ENCODE measurements at places on chromosomes 5 and 9.

- no peak for DNase-seq
Observed at GRCh38 chr5:1401536-1402138, 43.6 kb downstream of the SLC6A3 start.

DNA sequence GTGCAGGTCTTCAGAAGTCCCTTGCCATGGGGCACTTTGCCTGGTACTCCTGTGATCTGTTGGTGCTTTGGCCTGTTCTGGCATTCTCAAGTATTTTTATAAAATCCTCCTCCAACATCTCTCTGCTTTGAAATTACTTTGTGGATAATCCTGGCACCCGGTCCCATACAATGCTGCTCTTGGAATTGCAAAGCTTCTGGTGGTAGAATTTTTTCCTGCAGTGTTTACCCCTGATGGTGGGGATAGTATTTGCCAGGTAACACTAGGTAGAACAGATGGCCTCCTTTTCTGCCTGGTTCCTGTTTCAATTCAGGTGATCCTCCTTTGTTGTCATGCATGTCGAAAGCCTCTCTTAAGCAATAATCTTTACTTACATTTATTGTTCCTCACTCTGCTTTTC is 109.8 kb upstream of the ATP10B start:
- no peak for DNase-seq

GRCh38 chr5:1176473-1177391 is 24.7 kb upstream of the SLC6A19 start:
- no peak for DNase-seq

DNA sequence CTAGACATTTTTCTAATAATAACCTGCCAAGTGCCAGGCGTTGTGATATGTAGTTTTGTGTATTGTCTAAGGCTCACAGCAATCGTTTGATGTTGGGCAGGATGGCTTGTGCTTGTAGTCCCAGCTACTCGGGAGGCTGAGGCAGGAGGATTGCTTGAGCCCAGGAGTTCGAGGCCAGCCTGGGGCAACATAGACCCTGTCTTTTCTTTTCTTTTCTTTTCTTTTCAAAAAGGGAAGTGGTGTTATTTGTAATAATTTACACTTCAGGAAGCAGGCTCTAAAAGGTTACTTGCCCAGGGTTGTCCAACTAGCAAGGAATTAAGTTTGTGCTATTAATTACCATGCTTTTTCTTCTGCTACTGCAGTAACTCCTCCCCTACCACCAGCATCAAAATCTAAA is 3.2 kb downstream of the ZNF131 start:
- no peak for DNase-seq

GRCh38 chr5:179974246-179974945 is 66.7 kb upstream of the TBC1D9B start:
- DNase-seq: no peak

- DNase-seq: no peak
Observed at GRCh38 chr5:52392321-52392720, 395.4 kb upstream of the ITGA1 start.

DNA sequence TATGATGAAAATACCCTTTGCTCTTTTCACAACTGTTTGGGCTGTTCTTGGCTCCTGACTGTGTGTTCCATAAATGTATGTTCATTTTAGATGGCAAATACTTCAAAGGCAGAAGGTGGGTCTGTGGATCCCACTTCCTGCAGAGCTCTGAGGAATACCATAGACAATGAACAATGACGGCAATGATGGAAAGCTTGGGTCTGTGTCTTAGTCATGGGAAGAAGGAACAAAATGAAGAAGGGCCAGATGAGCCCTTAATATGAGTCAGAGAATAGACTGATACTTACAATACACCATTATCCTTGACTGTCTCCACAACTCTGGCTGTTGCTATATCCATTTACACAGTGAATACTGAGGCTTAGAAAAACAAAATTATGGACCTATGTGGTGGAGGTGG is 126.0 kb downstream of the SLIT3 start:
- DNase-seq: no peak

GRCh38 chr9:93057703-93058354 is 672 bp upstream of the SUSD3 start:
- no peak for DNase-seq

DNA sequence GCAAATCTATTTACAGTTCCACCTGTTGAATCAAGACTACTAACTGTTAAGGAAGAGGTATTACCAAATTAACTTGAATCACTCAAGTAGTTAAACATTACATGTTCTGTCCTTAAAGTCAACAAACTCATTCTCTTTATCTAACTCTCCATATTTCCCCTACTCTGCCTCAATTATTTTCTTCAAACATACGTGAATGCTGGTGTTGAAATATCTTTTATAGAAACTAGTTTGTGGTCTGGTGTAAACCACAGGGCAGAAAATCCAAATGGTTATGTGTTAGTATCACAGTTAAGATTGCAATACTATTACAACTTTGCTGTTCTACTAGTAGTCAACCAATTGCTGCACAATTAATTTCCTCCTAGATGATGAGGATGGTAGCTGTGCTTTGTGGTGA is 603.5 kb downstream of the KCTD16 start:
- no peak for DNase-seq

DNA sequence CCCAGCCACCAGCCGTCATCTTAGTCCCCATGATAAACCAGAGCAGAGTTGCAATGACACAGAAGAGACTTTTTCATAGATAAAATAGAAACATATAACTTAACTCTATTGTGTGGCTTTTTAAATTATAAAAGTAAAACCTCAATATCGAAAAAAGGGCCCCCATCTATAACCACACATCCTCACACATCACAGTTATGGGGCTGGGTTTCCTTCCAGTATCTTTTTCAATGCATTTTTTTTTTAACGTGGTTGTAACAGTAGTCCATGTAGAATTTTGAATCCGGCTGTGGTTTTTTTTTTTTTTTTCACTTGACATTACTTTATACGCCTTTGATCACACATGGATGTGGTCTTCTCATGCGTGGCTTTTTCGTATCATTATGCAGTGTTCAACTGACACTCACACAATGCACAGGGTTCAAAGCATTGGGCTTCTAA is 77.4 kb downstream of the CFAP77 start:
- no peak for DNase-seq

DNA sequence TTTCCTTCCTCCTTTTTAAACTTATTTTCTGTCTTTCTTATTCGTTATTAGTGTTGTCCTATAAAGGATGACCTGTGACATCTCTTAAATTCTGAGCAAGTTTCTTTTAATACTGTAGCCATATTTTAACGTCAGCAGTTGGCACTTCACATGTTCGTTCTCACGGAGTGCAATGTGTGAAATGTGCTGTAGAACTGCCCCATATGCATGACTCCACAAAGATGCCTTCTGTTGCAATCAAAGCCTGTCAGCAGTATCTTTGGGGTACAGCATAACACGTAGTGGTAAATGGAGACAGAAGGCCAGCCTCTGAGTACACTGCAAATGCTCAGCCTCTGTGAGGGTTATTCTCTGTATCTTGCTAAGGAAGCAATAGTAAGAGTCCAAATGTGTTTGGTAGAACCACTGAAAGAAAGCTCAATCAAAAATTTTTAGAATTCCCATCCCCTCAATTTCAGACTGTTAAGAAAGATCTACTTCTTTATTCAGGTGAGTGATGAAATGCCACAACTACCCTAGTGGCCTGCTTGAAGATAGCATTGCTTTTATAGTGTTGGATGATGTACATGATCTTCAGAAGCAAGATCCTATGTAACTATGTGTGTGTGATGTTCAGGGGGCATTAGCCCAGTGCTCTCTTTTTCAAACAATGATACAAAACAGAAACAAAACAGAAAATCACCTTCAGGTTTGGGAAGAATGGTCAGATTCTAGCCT is 277.7 kb downstream of the TMEM167A start:
- no peak for DNase-seq

GRCh38 chr5:91329283-91329682 is 53.8 kb downstream of the ARRDC3 start:
- no peak for DNase-seq

GRCh38 chr5:107900721-107901120 is 230.0 kb upstream of the EFNA5 start:
- DNase-seq: no peak

DNA sequence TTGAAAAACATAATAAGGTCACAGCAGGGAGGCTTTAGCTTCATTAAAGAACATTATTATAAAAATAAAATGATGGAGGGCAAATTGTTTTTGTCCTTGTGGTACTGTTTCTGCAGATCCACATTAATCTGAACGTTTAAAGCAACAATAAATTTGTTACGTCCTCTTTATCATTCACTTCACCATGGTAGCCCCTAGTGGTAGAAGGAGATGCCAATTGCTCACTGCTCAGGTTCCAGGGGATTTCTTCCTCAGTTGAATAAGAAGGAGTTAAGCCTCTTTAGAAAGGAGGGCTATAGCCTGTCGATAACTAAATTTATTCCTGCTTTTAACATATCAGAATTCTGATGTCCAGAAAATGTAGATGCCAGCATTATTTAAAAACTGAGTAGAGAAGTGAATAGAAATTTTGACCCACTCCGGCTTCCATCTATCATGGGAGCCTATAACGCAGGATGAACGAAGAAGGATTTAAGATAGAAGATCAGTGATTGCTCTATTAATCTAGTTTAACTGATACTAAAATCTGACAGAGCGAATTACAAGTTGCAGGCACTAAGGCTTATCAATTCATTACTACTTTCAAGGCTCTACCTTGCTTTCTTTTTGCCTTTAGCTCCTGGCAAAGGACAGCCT is 692.3 kb downstream of the PTPRD start:
- no peak for DNase-seq

- no peak for DNase-seq
Observed at GRCh38 chr5:172903790-172904189, 55.4 kb upstream of the RPL26L1 start.

- no peak for DNase-seq
Observed at GRCh38 chr9:121840838-121841760, 189.7 kb downstream of the DAB2IP start.

- DNase-seq: no peak
Observed at GRCh38 chr5:119328753-119329602, 26.8 kb upstream of the TNFAIP8 start.

DNA sequence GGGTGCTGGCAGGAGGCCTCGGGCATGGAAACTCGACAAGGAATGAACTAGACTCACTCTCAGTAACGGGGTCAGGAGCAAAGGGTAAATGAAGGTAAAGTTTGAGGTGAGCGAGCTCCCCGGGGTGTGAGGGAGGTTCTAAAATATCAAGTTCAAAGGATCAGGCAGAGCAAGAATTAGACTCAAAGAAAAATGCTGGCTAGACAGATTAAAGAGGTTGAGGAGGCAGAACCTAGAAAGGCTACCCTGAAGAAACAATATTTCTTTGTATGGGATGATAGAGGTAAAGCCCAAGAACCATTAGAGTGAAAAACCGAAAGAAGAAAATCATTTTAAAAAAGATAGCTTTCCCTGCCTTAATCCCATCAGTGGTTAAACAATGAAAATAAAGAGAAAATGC is 386.7 kb upstream of the MEF2C start:
- DNase-seq: no peak

- DNase-seq: no peak
Observed at GRCh38 chr9:89815061-89815902, 210.5 kb downstream of the GADD45G start.

- DNase-seq: peak; percentile 77
Observed at GRCh38 chr9:122248448-122248865, 16.2 kb downstream of the RBM18 start.

- DNase-seq: no peak
Observed at GRCh38 chr5:25095261-25095660, 450.5 kb upstream of the CDH10 start.

DNA sequence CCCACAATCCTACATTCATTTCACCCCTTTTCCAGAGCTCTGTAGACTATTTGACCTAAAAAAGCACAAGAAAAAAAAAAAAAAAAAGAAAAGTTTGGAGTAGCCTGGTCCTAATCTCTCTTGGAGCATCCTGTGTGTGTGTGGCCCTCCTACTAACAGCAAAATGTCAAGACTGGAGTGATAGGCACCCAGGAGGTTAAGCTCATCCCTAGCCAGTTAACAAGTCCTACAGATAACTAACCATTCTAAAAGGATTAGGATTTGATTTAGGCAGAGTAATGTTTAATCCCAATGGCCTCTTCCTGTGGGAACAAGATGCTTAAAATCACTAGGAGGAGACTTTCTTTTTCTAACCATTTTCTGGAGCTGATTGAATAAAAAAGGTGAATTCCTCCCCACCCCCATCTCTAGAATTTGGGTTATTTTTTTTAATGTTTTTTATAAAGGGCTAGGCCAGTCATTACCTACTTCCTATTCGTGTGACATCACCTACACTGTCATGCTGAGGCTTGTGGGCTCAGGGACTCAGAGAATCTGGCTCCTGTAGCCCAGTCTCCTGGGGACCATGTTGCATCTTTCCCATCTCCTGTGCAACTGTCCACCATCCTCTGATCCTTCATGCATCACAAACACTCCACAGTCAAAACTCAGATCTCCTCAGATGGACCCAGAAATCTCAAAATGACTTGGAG is 43.2 kb upstream of the NR3C1 start:
- no peak for DNase-seq
